ENCODE measurements at places on chromosomes 13 and 19. TPM values are rescaled to one million over a fixed set of nuclear protein-coding genes. Genes with fewer than 3 reads are reported as not detected.

The ZNF888 gene
- total RNA-seq = 21.3 TPM

The LHB gene
- not detected for total RNA-seq

The OR7E24 gene
- not detected for total RNA-seq

The ZNF566 gene
- total RNA-seq = 39.4 TPM

The FFAR3 gene
- total RNA-seq = 0.16 TPM

The AMER2 gene
- 1.3 TPM for total RNA-seq

DNA sequence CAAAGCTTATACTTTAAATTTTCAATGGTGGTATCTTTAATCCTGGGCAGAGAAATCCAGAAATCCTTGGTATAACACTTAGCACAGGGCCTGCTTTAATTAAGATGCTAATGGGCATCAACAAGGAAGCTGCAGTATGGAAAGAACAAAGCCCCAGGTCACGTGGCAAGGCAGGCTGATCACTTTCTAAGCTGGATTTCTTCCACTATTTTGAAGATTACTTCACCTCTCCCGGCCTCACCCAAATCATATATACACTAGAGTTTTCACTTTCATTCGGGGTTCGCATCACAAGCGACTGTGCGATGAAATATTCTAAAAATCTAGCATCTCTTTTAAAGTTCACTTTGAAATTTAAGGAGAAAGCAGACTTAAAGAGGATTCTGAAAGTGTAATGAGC is 71.8 kb downstream of the STARD13 start:
- no peak for DNase-seq

GRCh38 chr13:98842070-98842469 is 89.6 kb upstream of the SLC15A1 start:
- DNase-seq = no peak

DNA sequence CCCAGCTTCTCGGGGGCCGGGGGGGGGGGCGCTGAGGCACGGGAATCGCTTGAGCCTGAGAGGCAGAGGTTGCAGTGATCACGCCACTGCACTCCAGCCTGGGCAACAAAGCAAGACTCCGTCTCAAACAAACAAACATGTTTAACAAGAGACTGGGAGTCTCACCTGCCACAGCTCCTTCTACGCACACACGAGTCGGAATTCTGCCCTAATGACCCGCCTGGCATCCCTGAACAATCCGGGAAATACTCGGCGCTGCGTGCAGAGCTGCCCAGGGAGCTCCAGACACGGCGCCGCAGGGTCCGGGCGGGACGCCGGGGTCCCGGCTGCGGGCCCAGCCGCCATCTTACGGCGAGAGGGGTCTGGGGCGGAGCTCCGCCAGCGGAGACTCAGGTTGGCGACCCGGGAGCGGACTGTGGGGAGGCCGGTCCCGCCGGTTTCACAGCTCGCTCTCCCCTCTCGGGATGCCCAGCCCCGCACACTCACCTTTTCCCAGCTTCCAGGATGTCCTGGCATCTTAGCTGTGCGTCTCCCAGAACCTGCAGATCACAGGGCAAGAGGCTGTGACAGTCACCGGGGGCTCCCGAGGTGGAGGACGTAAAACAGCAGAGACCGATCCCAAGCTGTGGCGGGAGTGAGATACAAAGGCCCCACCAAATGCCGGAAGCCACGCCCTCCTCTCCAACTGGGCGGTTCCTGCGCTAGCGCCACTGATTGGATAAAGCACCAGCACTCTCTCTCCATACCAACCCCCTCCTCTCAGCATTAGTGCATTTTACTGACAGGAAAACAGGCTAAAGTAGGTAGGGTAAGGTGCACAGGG is 23.6 kb upstream of the ZNF724 start:
- DNase-seq = peak; percentile 87

DNA sequence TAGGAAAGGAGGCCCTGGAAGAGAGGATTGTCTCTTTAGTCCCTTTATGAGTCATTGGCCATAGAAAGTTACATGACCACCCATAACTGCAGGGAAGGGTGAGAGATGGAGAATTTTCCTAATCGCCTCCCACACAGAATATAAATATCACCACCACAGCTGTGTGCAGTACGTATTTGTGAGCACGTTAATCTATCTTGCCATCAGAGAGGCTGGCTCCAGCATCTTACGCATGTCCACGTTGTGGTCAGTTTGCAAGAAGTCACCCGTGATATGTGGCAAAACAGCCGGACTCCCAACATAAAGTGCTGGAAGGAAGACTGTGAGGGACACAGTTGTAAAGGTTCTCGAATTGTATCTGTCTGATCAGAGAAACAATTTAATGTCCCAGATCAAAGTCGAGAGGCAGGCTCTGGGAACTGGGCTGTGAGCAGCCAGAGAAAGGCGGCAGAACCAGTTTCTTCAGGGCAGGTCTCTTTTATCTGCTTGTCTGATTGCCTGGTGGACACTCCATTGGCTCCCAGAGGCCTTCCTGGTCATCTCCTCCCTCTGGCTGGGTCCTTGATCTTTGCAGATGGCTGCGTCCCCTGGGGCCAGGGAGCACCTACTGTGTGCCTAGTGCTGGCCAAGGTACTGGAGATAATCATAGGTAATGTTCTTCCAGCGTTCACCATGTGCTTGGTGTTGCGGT is 74.9 kb downstream of the SIPA1L3 start:
- no peak for DNase-seq

DNA sequence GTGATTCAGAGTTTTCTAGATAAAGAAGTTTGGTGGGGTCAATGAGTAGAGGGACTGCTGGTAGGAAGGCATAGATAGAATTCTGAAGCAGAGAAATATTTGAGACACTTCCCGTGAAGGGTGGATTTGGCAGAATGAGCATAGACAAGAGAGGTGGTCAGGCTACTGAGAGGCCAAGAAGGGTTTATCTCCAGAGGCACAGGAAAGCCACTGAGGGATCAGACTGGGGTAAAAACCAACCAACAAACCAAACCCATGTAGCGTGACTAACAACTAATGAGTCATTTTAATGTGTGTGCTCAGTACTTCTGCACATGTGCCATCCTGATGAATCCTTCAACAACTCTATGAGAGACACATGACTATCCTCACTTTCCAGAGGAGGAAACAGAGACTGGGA is 60.0 kb upstream of the SERP2 start:
- DNase-seq = no peak

DNA sequence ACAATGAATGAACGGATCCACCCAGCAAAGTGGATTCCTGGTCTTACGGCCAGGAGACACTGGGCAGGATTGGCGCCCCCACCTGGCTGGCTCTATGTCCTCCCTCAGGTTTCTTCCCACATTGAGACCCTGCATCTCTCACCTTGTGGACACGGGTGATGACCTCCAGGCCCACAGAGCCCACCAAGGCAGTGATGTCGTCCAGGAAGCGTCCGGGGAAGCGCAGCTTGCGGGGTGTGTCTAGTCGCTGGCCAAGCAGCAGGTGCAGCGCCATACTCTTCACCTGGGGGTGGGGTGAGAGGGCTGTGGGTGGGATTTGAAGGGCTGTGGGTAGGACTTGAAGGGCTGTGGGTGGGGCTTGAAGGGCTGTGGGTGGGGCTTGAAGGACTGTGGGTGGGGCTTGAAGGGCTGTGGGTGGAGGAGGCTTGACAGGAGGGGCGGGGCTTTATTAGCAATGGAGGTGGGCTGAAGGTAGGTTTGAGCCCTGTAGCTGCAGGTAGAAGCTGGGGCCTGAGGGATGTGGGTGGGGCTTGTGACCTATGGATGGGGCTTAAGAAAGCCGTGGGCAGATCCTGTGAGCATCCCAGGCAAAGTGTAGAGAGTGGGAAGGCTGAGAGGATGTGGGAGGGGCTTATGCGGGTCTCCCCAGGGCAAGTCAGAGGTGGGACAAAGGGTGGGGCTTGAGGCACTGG is 12.1 kb upstream of the ANGPTL8 start:
- no peak for DNase-seq

DNA sequence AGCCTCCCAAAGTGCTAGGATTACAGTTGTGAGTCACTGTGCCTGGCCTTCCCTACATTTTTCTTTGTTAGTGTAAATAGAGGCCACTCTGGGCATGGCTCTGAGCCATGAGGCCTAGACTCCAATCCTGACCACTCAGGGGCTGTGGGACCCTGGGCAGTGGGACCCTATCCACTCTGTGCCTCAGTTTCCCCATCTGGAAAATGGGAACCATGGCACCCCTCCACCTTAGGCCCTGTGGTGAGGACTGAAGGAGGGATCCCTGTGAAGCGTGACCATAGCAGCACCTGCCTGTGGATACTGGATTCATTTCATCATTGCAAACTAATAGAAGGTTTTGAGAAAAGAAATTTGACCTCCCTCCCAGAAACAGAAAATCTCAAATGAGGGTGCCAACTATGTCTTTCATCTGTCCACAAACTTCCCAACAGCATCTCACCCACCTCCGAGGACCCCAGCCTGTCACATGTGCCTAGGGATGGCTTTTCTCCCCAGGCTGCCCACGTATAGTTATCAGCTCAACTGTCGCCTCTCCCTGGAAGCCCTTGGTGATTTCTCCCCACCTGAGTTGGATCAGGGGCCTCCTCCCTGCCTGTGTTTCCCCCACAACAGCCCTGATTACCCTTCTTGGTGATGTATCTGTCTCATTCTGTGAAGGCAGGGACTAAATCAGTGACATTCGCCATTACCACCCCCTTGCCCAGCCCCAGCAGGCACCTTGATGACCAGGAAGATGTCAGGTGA is 5.6 kb downstream of the ANGPTL8 start:
- DNase-seq = no peak

DNA sequence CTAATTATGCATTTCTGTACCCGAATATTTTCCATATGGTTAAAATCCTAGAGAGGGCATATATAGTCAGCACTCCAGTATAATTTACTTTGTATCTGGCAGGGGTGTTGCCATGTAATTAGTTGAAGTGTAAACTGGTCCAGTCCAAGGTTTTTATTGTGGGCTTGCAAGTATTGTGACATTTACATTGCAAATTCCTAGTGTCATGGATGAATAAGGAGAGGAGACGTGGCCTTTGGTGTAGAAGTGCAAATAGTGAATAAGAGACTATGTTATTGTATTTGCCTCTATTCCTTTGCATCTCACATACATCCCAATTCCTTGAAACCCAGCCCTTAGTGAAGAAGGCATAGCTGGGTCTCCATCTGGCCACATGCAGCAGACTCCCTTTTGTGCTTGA is 330.6 kb downstream of the ATP8A2 start:
- no peak for DNase-seq

- no peak for DNase-seq
Measured at GRCh38 chr13:89846926-89847585, 1500.4 kb upstream of the MIR17HG start.

DNA sequence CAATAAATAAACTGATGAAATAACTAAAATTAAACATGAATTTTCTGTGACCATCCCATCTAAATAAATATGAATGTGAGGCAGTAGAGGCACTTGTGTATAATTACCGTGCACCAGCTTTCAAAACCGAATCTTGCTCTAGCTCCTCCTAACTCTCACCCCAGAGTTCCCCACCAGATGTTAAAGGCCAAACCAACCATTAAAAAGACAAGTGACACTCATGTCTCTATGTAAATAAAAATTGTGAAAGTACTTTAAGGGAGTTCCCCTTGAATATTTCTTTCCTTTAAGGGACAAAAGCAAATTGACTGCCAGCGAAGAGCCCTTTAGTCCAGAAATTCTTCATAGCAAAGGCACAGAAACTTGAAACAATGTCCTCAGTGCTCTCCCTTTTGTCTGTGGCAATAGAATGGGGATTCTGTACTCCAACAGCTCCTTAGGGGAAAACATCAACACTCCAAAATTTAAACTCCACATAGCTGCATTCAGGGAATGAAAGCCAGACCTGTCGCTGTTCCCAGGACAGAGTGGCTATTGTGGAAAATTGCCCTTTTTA is 101.7 kb upstream of the SOX21 start:
- DNase-seq = no peak

- peak; percentile 49 for DNase-seq
Measured at GRCh38 chr19:49570138-49570856, 10.1 kb downstream of the NOSIP start.

DNA sequence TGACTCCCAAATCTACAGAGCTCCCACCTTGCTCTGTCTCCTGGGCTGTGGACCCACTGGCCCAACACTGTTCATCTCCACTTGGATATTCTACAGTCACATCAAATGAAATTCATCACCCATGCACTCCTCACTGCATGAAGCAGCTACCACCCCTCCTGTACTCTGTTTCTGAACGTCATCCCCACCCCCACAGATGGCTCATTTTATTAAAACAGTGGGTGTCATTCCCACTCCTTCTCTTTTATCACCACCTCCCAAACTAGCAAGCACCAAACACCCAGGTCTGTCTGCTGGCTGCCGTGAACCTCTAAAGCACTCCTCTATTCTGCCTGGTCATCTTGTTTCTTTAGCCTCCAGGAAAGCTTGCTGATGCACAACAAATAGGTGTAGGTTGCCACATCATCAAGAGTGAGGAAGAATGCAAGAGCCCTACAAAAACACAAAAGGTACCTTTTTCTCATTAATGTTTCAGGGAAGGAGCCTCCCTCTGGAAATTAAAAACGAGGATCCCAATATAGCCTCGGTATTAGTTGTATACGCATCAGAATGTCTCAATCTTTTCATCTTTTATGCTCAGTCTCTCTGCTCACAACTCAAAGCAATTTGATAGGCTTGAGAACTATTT is 91.8 kb downstream of the MIPEP start:
- DNase-seq = no peak

DNA sequence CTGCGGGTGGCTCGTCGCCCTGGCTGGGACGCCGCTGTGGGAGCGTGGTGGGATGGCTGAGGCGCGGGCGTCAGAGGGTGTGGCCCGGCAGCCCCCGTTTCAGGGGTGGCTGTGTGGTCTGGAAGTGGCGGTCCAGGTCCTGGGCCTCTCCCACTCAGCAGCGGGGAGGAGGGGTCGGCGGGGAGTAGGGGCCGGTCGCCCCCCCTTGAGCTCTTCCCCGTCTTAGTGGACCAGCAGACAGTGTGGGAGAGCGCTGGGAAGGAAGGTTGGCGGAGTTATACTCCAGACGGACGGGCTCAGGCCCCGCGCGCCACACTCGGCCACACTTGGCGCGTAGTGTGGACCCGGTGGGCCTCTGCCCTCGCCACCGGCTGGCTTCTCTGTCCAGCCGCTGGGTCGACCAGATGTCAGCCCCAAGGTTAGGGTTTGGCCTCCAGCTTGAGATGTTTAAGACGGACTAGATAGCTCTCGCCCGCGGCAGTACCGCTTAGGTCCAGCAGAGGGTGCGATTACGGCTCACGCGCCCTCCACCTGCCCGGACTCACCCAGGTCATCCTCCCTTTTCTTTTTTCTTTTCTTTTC is 21.7 kb upstream of the ZNF429 start:
- DNase-seq = no peak

- DNase-seq = no peak
Measured at GRCh38 chr19:32330213-32330857, 15.1 kb upstream of the ZNF507 start.

DNA sequence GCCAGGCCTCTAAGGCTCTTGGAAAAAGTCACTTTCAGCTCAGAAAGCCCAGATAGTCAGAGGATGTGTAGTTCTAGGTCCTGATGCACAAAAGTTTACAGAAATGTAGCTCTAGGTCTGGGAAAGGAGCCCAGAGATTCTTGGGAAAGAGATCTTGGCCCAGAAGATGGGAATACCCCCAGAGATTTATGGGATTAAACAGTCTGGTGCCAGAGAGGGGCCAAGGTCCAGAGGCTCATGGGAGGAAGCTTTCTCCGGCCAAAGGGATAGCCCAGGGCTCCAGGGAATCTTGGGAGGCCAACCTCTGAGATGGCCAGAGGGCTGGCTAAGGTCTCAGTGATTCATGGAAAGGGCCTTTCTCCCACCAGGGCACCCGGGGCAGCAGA is 15.2 kb downstream of the BCAT2 start:
- DNase-seq = no peak

Measured in urinary bladder (tissue), 4 donors.